ENCODE measurements at places on chromosomes 4 and X.

DNA sequence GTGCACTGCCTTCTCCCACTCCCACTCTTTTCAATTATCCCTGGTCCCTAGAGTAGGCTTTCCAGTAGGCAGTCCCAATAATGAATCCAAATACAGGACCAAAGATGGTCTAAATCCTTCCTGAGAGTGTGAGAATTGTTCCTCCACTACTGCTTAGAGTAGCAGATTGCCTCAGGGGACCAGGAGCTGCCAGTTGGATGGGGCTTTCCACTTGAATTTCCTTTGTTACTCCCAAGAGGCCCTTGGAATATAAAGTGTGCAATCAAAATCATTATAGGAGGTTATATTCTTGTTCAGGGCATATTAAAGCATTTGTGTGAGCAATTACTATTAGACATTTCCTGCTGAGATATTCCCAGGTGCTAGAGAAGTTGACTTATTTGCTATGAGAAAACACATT, 156.6 kb upstream of the TLL1 start:
- no peak for DNase-seq

DNA sequence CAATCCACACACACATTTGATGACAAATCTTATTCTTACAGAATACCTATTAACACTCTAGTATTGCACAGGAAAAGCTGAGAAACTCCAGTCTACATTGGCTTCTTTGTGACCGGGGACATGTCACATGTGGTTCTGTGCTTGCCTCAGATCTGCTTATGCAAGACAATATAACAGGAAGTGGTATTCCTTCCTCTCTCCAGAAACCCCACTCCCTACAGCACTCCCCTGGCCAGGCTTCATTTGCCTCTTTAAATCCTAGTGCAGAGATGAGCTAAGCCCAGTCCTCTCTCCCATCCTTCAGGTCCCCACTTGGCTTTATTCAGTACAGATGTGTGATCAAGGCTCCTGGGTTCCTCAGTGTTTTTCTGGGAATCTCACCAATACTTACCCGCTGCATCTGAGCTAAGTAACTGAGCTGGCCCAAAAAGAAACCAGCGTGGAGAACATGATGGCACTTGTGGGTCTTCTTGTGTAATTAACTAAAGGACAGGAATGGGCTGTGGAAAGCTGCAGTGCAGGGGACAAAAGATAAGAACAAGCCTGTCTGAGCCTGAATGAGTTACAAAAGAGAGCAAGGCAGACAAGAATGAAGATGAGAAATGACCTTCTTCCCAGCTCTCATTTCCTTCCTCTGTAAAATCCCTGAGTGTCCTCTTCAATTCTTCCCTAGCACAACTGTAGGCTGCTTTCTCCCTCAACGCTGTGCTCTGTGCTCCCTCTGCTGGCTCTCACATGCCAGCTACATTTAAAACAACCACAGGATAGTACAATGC, 105.6 kb downstream of the HNRNPD start:
- no peak for DNase-seq

DNA sequence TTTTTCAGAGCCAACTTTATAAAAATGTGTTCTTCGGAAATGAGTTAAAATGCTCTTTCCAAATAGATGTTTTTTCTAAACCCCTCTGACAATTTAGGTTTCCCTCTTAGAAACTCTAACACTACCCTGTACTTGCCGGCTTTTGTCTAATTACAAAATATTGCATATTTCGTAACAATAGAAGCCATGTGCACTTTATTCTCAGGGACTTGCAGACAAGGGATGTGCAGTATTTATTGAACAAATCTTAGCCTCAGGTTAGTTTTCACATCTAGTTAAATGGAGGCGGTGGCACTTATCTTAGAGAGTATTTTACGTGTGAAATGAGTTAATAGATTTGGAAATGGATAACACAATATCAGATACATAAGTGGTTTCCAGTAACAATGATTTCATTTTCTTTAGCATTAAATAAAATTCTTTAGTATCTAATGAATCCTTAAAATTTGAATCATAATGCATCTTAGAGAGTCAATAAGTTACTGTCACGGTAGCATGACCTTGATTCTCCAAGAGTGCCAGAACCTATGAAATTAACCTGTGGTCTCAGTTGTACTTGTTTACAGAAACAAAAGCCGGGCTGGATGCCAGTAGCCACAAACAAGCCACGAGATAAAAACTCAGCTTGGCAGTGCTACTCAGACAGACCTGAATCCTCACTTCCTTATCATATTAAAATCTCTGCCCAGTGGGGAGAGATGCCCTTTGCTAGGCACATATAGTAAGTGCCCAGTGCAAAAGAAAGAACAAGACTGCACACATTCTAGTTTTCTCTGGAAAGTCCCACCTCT, 772 bp upstream of the PABPC4L start:
- DNase-seq, result no peak

DNA sequence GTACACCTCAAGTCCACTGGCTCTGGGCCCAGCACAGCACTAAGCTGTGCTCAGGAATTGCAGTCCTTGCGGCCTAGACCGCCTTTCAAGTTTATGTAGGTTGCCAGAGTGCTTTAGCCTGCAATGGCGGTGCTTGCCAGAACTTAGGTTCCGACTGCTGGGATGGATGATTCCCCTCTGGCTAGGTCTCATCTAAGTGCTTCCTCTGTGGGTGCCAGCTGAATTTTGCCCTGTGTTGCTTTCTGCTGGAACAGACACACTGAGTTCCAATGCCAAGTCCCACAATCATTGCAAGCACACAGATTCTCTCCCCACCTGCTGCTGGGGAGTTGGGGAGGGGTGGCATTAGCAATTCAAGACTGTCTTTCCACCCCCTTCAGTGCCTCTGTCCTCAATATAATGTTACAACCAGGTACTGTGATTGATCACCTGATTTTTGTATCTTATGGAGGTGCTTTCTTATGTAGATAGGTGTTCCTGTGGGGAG, 129.5 kb downstream of the GRID2 start:
- DNase-seq, result no peak

GRCh38 chr4:57832083-57832482, 721.9 kb upstream of the IGFBP7 start:
- no peak for DNase-seq

DNA sequence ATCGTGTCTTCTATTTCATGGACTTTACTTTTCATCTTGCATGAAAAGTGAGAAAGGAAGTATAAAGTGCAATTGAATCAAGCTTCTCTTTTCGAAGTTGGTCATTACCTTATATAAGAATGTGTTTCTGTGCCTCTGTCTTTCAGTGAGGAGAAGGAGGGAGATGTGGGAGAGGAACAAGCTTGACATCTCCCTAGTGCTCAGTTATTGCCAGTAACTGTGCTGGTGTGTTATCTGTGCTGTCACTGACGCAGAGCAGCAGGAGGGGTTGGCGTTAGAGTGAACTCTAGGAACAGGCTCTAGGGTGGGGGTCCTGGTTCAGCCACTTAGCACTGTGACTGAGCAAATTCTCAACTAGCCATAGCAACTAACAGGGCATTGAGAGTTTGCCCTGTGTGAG, 34.0 kb upstream of the TBC1D9 start:
- DNase-seq, result no peak

- peak; percentile 51 for DNase-seq
Observed at GRCh38 chr4:2366252-2367192, 51.9 kb downstream of the ZFYVE28 start.

DNA sequence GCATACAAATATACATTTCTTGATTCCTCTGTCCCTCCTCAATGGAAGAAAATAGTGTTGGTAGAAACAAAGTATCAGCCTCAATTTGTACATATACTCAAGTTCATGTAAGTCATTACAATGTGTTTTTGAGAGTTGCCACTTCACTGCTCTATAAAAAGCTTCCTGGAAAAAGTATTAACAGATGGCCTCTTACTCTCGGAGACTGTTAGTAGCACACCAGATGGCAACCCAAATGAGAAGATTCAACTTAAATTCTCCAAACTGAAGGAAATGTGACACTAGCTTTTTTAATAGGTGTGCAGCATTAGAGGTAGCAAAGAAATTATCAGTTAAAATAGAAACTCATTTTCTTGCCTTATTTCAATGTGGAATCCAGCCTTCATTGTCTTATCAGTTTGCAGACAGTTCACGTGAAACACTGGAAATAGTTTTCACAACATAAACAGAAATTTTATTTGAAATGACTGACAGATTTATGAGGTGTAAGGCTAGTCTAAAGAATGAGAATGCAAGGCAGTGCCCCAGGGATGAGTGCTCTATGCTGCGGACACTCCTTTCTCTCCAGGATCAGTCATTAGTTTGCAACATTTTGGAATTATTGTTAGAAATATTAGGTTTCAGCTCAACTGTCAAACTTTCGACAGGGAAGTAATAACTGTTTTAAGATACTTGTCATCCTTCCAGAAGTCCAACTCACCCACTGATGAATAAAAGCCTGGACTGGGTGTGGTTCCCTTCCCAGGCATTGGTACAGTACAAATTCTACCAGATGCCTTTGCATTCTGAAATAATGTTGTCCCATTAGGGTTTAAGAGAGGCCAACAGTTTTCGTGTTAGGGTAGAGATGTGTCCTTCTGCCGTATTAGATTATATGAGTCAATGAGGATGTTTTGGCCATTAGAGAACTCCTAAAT, 50.9 kb downstream of the IDS start:
- DNase-seq, result no peak

DNA sequence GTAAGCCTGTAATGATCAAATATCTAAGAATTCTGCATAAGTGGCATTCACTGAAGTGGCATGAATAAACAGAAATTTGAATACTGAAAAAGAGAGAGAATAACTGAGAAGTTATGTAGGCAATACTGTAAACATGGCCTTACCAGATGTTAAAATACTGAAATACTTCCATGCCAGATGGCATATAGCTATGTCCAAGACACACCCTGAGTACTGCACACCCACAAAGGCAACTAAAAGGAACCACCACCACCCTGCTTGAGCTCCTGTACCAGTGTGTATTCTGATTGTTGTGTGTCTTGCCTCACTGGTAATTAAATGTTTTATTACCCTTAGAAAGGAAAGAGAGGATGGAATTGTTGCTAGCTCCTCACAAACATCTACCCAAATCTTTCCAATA, 192.1 kb downstream of the ADAMTS3 start:
- no peak for DNase-seq

DNA sequence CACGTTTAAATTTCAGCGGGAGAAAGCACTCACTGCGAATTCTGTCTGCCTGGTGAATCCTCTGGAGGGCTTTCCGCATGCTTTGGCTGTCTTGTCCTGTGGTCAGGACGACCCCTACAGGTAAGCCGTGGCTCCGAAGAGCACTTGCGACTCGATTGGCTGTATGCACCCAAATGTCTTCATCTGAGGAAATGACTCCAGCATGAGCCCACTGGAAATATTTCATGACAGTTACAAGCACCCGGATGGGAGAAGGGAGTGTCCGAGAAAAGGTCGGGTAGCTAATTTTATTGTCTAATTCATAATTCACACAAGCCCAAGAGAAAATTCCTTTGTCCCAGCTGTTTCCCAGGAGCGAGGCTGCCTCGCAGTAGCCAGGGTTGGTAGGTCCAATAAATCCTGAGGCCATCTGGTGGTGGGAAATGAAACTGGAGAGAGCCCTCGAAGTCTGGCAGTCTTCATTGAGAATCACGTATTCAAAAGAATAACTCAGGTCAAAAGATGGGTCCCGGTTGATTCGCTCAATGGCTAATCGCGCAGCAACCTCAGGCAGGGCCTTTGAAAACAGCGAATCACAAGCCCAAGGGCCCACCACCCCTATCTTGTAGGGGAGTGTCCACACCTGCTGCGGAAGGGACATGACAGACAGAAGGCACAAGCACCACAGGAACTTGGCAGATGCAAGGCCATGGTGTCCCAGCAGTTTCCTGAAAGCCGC, 6.6 kb downstream of the GUCY2F start:
- DNase-seq, result peak; percentile 48

- DNase-seq, result no peak
Observed at GRCh38 chrX:72073633-72074032, 58.1 kb downstream of the RTL5 start.

DNA sequence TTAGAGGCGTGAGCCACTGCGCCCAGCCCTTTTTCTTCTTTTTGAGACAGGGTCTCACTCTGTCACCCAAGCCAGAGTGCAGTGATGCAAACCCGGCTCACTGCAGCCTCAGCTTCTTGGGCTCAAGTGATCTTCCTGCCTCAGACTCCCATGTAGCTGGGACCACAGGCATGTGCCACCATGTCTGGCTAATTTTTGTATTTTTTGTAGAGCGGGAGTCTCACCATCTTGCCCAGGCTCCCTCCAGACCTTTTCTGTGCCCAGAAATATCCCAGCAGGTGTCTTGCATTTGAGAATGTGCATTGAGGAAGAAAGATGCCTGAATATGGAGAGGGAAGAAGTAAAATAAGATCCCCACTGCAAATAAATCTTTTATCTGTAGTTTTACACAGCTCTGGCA, 58.7 kb downstream of the PPEF2 start:
- no peak for DNase-seq

- DNase-seq, result peak; percentile 27
Observed at GRCh38 chr4:1974840-1975239, 33.9 kb downstream of the NELFA start.

DNA sequence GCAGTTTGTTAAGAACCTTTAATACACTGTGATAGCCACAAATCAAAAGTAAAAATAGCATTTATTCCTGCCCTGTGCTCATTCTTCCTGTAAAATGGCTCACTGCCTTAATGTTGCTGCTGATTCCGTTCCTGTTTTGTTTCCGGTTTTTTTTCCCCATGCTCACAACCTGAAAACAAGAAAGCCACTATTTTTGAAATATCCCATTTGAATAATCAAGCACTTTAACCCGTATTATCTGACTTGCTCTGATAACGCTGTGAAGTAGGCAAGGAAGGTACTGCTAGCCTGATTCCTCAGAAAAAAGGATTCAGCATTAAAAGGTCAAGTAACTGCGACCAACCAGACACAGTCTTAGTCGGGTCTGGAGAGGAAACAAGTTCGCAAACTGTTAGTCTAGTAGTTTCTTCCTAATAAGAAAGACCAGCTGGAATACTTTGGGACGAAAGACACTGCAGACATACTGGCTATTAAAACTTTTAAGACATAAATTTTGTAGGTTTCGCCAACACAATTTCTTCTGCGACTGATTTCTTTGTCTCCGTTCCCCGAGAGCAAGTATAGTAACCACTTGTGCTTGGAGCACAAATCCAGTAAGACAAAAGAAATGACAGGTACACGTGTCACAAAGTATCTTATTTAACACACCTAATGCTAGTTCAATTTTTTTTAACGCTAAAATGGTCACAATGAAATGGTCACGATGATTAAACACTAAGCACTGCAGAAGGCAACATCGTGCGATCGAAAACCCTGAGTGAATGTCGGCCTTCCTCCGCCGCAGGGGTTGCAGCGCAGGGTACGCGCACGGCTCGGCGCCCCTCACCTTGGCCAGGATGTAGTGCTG, 802 bp downstream of the COX18 start:
- no peak for DNase-seq

DNA sequence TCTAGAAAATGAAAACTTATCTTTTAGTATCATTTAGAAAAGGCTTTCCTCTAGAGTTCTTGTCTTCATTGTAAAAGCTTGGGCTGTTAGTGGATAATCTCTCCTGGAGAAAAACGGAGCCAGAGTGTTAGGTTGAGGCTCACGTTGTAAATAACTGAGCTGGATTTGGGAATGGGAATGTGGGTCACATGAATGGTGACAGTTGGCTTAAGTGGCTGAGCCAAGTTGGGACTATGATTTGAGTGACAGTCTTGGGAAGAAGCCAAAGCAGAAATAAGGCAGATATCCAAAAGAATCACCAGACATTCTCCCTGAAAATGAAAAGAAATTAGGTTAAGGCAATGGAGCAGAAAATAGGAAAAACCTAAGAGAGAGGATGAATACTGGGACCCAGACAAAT, 33.6 kb upstream of the PDGFC start:
- DNase-seq, result no peak

GRCh38 chr4:146124023-146124680, 51.4 kb upstream of the LSM6 start:
- no peak for DNase-seq

All from upper lobe of right lung (tissue), 1 donor.